ENCODE measurements at places on chromosomes 16 and 17.
A peak's percentile ranks its signal among the peaks of the same experiment; 100 is the strongest.

GRCh38 chr16:52470585-52470984, 76.4 kb downstream of the TOX3 start:
- DNase-seq = peak; percentile 89

DNA sequence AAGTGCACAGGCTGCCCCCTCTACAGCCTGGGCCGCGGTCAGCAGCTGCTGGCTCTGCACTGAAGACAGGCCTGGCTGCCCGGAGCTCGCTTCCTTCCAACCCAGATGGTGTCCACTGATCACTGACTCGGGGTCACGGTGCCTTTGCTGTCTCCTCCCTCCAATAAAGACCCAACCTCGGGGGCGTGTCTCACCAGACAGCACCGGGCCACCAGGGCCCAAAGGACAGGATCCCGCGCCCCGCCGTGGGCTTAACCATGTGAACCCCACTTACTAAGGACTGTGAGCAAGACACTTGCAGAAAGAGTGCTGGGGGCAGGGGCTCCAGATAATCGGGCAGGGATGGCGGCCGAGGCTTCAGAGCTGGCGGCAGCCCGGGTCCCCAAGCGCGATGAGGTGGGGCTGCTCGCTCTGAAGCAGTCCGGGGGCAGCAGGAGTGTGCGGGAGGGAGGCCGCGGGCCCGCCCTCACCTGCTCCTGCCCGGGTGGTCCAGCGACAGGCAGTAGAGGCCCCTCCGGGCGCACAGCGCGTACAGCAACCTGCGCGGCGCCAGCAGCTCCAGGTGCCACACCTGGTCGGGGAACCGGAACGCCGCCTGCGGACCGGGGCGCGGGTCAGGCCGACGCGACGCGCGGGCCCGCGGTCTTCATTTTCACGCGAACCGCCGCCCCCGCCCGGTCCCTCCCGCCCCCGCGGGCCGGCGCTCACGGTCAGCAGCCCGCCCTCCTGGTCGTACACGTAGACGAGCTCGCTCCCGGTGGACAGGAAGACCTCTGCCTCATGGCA, 502 bp downstream of the FAAP100 start:
- no peak for DNase-seq

DNA sequence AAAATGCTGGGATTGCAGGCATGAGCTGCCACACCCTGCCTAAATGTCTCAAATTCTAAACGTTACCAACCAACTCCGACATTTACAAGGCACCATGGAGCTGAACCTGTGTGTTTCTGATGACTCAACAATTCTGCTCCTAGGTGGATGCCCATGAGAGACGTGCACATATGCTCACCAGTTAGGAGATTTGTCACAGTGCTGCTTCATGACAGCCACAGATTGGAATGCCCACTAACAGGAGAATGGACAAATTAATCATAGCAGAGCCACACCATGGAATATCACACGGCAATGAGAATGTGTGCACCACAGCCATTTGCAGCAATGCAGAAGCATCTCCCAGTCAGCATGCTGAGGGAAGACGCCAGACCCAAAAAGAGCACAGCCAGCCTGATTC, 8.0 kb upstream of the KCNG4 start:
- DNase-seq = peak; percentile 16

DNA sequence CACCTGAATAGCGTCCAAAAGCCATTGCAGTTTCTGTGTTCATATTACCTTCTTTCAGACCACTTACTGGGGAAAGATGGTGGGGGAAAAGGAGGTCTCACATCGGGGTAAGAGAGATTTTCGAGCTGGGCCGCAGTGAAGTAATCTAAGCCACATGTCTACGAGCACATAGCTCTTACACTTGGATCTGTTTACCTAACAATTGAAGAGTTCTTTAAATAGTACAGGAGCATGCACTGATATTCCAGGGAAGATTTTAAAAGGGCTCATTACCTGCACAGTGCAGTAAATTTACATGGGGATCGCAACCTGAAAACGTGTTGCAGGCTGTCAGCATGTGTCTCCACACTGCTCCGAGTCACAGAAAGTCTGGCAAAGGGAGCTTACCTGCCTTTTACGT, 12.6 kb downstream of the MAF start:
- no peak for DNase-seq

DNA sequence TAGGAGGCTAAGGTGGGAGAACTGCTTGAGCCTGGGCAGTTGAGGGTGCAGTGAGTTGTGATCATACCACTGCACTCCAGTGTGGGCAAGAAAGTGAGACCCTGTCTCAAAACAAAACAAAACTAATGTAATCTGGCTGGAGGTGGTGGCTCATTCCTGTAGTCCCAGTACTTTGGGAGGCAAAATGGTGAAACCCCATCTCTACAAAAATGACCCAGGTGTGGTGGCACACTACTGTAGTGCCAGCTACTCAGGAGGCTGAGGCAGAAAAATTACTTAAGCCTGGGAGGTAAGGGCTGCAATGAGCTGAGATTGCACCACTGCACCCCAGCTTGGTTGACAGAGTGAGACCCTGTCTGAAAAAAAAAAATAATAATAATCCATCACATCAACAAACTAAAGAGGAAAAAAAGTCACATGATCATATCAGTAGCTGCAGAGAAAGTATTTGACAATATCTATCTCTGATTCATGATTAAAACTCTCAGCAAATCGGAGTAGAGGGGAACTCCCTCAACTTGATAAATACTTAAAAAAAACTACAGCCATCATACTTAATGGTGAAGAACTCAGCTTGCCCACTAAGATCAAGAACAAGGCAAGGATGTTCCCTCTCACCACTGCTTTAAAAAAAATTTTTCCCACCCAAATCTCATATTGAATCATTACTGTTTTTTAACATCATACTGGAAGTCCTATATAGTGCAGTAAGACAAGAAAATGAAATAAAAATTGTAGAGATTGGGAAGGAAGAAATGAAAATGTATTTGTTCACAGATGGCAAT, 31.0 kb downstream of the DHRS7B start:
- DNase-seq = no peak

- DNase-seq = no peak
Measured at GRCh38 chr17:7959503-7960253, 27.7 kb downstream of the CNTROB start.

GRCh38 chr16:85002608-85003007, 8.7 kb downstream of the ZDHHC7 start:
- DNase-seq = no peak

DNA sequence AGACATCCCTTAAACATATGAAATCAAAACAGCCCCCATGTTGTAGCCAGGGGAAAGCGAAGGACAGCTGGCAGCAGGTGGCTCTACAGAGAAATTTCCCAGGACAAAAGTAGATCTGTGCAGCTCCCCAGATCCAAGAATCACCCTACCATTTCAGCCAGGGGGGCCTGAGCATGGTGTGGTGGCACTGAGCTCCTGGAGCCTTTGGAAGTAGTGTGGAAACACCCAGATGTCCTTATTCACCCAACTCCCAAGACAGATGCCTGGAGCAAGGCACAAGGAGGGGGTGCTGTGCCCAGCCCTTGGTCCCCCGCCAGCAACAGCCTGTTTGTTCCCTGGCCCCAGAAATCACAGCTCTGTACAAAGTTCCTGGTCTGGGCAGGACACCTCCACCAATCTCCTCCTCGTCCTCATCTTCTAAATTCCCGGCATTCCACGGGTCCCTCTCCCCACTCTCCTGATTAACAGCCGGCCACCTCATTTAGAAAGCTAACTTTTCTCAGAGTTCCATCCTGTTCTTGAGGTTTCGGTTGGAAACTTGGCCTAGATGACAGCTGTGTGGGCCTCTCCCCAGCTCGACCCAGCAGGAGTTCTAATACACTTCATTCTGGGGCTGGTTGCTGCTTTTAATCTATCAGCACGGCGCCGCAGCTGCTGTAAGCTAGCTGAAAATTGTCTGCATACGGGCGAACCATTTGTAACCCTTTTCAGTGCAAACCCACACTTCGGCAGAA, 191.1 kb downstream of the C16orf78 start:
- DNase-seq = peak; percentile 77

- DNase-seq = peak; percentile 53
Measured at GRCh38 chr16:13517841-13518240, 402.1 kb upstream of the ERCC4 start.
